ENCODE measurements at places on chromosomes 4 and X.

GRCh38 chr4:128527351-128527750 lies 239.7 kb upstream of the PGRMC2 start:
- DNase-seq: no peak

- no peak for DNase-seq
Observed at GRCh38 chr4:35347276-35347675, 897.0 kb downstream of the ARAP2 start.

DNA sequence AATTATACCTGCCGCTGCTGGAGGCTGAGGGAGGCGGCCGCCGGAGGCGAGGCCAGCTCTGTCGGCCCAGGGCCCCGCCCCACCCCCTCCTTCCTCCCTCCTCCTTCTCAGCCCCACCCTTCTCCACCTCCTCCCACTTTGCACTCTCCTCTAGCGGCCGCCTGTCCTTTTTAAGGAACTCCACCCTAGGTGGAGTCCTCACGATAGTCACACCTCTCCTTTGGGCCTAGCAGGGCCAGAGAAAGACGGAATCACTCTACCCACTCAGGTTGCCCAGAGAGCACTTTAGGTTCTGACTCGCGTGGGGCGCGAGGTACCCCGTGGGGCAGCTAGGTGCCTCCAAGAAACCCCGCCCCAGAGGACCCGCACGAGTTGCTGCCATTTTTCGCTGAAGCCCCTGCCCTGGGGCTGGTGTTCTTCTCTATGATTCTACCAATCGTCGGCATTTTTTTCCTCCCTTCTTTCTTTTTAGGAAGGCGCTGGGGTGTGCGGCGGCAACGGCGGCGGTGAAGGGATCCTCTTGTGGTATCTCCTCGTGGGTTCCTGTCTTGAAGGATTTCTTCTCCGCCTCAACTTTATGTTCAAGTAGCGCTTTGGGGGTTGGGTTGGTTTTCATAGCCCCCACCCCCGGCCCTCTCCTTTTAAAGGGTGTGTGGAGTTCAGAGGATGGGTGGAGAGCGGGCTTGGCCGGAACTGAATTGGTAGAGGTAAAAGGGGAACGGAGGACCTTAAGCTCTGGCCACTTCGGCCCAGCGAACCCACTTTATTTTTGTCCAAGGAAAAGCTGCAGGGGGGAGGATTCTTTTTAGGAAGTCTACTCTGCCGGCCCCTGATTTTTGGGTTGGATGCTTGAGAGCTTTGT lies at the start of gene KLF8:
Gene KLF8, plus strand, starts transcription at position 136 of the 862 bp plus-strand sequence. CDS start 979 bp downstream, outside the sequence.
- peak; percentile 22 for DNase-seq

GRCh38 chr4:139266583-139267257 lies 13.3 kb downstream of the MGARP start:
- peak; percentile 42 for DNase-seq

Measured in lung (tissue), 17 donors.